ENCODE measurements at places on chromosomes 12 and 14. TPM values are rescaled to one million over a fixed set of nuclear protein-coding genes. Genes with fewer than 3 reads are reported as not detected.

- DNase-seq, result no peak
Observed at GRCh38 chr12:87585882-87586557, 443.2 kb downstream of the C12orf50 start.

- no peak for DNase-seq
Observed at GRCh38 chr12:114477989-114478395, 72.0 kb upstream of the TBX5 start.

Gene P2RX2
- total RNA-seq, result 2.1 TPM

Gene FAR2
- total RNA-seq, result 72.7 TPM

Gene DPPA3
- total RNA-seq, result not detected

Gene TEX52
- total RNA-seq, result not detected

Gene SYCP3
- not detected for total RNA-seq

DNA sequence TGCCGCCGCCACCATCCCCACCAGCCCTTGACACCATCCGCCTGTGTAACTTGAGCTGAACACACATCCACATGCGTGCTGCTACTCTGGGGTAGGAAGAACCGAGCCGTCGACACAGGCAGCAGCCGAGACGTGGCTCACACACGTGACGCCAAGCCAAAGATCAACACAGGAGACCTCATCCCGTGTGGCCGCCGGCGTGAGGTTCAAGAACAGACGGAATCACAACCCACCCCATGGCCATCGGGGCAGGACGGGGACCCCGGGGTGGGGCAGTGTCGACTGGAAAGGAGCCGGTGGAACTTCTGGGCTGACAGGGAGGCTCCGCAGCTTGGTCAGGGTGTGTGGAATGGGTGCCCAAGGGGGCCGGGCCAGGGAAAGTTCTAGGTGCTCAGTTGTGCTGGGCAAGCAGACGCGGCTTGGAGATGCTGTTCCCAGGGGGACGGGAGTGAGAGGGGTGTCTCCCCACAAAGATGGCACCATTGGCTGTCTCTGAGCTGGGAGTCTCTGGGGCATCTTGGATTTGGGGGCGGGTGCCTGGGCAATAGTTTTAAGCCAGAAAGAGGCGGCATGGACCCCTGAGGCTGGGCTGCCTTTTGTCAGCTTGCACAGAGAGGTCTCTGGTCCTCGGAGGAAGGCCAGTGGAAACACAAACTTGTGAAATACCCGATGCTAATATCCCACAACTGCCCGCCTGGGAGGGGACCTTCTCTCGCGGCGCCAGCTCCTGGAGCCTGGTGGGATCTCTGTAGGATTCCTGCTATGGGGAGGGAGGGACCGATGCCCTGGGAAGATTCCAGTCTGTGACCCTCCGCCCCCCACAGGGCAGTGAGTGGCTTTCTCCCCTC is 41.8 kb downstream of the GALNT9 start:
- no peak for DNase-seq

- DNase-seq, result no peak
Observed at GRCh38 chr14:97713023-97713422, 915.8 kb downstream of the VRK1 start.

DNA sequence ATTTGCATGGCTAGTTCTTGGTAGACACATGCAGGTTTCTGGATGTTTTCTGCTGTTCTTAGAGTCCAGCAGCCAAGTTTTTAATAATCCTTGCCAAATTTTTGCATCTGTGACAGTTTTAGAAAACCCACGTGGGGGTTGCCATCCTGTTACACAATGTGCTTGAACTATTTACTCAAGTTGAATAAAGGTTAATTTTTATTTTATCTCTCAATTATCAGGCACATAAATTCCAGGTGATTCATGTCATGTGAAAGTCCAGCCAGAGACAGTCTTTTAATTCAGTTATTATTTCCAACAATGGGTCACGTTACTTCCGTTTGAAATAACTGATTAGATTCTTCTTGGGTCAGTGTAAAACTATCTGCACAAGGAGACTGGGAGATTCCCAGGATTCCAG is 15.7 kb downstream of the MYRFL start:
- DNase-seq, result no peak

DNA sequence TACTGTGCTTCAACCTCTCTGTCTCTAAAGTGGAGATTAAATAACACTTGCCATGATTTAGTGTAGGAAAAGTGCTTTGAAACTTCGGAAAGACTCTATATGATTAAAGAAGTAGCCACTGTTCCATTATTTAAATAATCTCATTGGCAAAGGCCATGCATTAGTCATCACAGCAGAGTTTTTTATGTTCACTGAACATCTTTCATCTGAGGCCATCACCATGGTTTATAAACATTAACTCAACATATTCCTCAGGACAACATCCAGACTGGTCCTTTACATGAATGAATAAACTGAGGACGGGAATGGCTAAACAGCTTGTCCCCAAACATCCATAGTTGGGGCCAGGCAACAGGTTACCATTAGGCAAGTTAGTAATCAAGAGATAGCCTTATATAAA is 124.6 kb upstream of the FRMD6 start:
- no peak for DNase-seq

Gene ANO4
- 0.14 TPM for total RNA-seq

Gene RPS29
- 3,088 TPM for total RNA-seq

Gene AEBP2
- 35.5 TPM for total RNA-seq

- DNase-seq, result no peak
Observed at GRCh38 chr14:99564926-99565259, 39.1 kb downstream of the CCDC85C start.

- no peak for DNase-seq
Observed at GRCh38 chr12:57430112-57430930, 522 bp downstream of the R3HDM2 start.

Gene IL26
- not detected for total RNA-seq

Gene DGKA
- total RNA-seq, result 101 TPM

GRCh38 chr12:83016218-83016835 is 329.6 kb downstream of the TMTC2 start:
- DNase-seq, result no peak

GRCh38 chr12:43352001-43352400 is 200.0 kb downstream of the ADAMTS20 start:
- DNase-seq, result no peak
